Stimulated activated CD8-positive, alpha-beta memory T cell treated with anti-CD3 and anti-CD28 coated beads, Interleukin-4, amount 100 ng/mL, for 48 hours (primary cell): ENCODE measurements at places on chromosomes 4 and X.

GRCh38 chrX:19571711-19572110 is 56.4 kb upstream of the MAP3K15 start:
- DNase-seq: peak; percentile 38

DNA sequence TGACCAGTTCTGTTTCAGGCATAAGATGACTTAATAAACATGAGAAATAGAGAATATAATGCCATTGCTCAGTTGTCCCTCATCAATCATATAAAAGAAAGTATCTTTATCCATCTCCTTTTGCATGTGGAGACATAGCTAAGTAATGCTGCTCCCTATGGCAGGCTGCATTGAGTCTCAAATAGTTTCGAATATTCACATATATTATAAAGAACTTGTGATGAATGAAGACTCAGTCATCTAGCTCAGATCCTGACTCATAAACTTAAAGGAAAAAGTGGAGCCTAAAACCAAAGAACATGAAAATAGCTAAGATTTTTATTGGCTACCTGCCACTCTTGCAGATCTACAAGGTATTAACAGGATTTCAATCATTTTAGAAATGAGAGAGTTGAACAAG is 11.7 kb upstream of the TLL1 start:
- no peak for DNase-seq

- DNase-seq: no peak
These were observed 122.3 kb upstream of the TACR3 start for GRCh38 chr4:103842076-103842475.

GRCh38 chr4:114599903-114600552 is 1.4 kb downstream of the UGT8 start:
- DNase-seq: no peak

DNA sequence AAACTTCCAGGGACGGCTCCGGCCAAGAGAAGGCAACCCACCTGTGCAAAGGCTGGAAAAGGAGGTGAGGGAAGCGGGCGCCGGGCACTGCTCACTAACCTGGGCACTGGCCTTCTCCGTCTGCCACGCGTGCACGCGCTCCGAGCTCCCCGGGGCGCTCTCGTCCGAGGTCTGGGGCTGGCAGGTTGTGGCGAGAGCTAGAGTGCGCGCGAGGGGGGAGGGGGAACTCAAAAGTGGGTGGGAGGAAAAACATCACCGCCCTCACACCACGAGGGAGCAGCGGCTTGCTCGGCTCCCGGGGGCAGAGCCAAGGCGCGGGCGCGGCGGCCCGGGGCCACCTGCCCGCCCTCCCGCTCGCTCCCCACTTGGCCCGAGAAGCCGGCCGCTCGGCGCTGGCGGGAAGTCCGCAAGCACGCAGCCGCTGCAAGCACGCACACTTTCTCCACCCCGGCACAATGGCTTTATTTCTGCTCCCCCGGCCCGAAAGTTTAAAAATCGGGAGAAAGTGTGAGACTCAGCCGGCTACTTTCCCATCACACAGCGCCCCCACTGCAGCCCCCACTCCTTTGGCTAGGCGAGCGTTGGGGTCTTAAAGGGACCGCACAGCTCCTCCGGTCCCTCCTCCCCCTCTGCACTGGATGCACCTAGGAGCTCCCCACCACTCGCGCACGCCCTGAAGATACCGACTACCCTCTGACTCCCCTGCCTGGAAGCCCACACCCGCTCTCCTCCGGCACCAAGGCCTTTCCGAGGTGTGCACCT is at the start of gene CHRDL1:
Gene CHRDL1, minus strand, starts transcription at position 173 of the 762 bp plus-strand sequence. CDS start 3,636 bp downstream, outside the sequence.
- no peak for DNase-seq

DNA sequence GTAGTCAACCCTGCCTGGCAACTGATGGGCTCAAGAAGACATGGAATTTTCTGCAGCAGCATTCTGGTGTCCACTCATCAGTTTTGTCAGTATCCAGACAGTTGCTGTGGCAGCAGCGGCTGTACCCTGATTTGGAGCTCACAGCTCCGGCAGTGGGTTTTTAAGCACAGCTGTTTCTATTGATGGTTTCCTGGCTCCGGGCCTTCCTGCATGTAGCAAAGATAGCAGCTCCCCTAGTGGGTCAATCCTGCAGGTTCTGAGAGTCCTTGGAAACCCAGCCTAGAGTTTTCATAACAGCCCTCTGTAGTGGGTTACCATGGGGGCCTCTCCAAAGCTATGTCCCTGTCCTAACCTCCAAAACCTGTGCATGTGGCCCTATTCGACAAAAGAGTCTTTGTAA is 84.0 kb upstream of the ATP6AP2 start:
- DNase-seq: no peak

GRCh38 chrX:13764765-13765164 is 30.2 kb downstream of the OFD1 start:
- no peak for DNase-seq

DNA sequence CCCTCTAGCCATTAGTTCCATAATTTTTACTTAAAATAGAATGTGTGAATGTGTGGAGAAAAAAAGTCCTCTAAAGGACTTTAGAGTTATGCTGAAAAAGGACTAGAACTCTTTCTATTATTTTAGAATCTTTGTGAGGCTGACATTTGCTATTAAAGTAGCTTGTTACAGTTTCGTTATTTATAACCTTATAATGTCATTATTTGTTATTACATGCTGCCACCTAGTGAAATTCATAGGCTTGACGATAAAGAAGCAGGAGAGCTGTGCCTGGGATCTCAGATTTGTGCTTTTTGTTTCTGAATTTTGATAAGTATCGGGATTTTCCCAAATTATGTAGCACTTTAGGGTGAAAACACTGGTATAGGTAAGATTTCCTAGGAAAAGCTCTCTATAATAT is 38.5 kb upstream of the TAPT1 start:
- DNase-seq: no peak

DNA sequence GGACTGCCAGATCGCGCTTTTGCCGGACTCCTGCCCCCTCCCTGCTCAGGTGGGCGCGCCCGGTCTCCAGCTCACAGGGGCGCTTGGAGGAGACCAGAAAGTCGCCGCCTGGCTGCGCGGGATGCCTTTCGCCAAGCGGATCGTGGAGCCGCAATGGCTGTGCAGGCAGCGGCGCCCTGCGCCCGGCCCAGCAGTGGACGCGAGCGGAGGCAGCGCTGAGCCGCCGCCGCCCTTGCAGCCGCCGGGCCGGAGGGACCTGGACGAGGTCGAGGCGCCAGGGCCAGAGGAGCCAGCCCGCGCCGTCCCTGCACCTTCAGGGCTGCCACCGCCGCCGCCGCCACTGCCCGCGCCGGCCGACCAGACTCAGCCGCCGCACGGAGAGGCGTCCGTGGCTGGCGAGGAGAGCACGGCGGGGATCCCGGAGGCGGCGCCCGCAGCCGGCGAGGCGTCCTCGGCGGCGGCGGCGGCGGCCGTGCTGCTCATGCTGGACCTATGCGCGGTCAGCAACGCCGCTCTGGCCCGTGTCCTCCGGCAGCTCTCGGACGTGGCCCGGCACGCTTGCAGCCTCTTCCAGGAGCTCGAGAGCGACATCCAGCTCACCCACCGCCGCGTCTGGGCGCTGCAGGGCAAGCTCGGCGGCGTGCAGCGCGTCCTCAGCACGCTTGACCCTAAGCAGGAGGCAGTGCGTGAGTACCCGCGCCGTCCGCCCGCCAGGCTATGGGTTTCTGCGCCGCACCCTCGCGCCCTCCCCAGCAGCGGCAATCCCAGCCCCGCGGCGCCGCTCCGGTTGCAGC is 834 bp downstream of the NHS start:
- DNase-seq: peak; percentile 22

- DNase-seq: no peak
These were observed 13.0 kb upstream of the IRAK1 start for GRCh38 chrX:154032653-154033052.

- no peak for DNase-seq
These were observed 1.1 kb downstream of the ABLIM2 start for GRCh38 chr4:8157496-8157895.

DNA sequence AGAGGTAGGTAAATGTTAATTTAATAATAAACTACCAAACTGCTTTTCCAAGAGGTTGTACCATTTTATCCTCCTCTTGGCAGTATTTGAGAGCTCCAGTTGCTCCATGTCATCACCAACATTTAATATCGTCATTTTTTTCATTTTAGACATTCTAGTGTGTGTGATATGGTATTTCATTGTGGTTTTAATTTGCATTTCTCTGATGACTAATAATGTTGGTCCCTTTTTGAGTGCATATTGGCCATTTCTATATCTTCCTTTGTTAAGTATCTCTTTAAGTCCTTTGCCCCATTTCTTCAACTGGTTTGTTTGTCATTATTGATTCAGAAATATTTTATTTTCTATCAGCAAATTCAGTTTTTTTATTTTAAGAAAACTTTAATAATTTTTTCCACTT is 88.8 kb downstream of the MAPK10 start:
- DNase-seq: no peak

GRCh38 chr4:163485589-163485988 is 8.9 kb upstream of the TMA16 start:
- no peak for DNase-seq
